NCI-H446 (cell line): ENCODE measurements at places on chromosomes 12 and 14.

DNA sequence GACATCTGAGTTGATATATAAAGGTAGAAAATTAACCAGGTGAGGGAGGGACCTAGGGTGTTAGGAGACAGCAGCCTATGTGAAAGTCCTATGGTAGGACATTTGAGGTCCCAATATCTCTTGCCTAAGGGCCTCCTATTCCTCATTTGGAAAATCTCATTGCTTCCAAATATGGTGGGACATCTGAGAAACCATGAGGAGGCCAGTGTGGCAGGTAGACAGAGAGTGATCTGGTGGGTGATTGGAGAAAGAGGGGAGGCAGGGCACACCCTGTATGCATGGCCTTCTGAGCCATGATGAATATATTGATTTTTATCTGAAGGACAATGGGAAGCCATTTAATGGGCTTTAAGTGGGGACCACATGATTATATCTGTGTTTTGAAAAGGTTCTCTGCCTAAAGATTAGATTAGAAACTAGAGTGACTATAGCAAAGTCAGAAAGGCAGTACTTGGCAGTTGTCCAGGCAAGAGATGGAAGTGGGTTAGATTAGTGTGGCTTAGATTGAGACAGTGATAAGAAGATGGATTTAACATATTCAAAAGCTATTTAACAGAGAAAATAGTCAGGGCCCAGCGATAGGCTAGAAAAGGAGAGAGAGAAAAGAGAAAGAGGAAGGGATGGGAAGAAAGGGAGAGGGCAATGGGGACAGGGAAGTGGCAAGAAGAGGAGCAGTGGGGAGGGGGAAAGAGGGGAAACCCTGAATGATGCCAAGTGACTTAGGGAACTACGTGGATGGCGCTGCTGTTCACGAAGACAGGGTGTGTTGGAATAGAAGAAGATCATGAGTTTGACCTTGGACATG lies 237.2 kb upstream of the SRRM4 start:
- DNase-seq: no peak

DNA sequence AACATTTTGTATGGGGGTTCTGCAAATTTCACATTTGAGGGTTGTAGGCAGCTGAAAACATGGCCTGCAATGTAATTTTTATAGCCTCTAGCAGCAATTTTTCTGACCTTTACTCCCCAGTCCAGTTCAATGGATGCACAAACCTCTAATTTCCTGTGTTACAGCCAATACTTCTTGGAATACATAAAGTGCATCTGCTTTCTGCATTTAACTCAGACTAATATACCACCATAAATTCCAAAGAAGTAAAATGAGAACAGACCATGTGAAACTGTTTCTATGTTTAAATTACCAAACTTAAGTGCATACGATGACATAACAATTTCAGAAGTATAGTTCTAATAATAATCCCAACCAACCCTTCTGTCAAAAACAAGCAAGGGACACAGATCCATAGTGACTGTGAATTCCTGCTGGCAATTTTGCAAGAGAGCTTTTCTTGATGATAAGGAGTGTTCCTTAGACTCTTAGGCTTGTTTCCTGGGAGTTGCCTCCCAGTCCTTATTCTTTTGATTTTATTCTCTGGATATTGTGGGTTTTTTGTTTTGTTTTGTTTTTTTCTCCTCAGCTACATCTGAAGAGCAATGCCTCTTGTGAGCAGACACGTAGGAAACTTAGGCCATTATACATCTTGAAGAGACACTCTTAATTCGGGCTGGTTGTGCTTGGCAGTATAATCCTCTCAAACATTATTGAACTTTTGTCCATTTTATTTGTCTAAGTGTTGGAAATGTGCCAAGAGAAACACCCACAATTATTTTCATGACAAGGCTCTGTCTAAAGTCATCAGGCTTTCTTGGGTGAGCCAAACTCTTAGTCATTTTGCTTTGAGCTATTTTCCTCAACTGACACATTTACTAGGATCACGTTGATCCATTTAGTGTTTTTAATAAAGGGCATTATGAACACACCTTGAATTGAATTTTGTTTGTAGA lies 51.3 kb upstream of the RERGL start:
- DNase-seq: peak; percentile 47

DNA sequence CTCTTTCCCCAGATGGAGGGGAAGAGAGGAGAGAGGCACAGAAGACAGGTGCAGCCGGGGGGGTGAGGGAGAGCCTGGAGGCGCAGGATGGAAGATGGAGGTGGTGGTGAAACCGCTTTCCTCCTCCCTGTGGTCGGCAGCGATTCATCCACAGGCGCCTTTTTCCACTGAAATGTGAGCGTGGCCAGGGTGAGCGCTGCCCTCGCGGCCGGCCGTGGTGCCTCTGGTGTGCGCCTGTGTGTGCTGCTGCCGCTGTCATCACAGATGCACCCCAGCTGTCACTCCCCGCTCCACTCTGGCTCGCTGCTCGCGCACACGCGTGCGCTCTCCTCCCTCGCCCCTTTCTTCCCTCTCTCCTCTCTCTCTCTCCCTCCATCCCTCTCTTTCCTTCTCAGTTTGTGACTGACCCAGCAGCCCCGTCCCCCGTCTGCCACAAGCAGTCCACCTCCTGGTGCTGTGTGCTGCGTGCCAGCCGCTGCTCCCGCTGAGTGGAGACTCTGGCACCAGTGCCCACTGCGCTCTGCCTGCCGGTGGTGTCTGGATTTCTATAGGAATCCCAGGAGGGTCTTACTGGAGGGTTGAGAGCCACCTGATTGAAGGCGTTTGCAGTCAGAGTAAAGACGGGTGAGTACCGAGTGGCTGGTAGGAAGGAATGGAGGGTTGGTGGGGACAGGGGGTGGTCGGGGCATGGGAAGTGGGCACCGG lies at the start of gene LRTM2:
LRTM2 (plus strand) TSS at position 375 of the 705 bp plus-strand sequence. CDS start 7,584 bp downstream, outside the sequence.
- DNase-seq: no peak

- no peak for DNase-seq
Measured at GRCh38 chr14:53946404-53947093, 10.1 kb downstream of the BMP4 start.

DNA sequence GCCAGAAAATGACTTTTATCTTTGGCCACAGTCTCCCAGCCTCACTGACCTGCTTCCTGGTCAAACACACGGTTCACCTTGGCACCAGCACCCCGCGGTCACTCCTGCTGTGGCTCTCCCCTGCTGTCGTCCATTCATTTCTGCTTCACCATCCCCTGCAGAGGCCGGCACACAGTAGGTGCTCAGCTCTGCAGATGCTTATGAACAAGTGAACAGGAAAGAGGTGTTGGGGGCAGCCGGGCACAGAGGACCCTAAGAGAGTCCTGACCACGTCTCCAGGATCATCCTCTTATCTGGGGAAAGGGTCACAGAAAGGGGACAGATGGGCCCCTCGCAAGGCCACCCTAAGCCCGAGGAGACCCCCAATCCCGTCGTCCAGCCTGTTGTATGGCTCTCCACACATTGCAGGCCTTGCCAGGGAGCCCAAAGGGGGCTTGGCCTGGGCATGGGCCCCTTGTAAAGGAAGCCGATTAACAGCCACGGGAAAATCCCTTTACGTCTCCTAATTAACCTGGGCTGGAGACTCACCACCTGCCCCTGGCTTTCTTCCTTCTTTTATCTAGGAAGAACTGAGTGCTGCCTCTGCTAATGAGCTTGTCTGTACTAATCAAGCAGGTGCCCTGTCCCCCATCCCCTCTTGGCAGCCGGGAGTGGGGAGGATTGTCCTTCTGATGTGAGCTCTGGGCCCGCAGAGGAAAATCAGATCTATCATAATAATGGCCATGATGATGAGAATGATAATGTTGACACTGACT lies 119.2 kb downstream of the AACS start:
- no peak for DNase-seq

DNA sequence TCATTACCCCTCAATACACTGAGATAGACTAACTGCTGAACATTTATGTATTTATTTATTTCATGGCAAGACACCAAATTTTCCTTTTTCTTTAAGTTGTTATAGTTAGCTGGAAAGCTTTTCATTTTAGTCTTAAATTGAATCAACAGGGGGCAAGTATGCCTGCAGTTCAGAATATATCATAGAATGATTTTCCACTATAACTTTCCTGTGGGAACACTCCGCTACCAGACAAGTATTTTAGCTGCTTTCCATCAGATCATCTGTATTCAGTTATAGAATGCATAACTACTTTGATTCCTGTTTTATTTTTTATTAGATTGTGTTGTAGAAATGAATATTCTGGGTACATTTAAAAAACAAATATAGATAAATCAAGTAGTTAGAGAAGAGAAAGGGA lies 102.0 kb downstream of the SLC6A15 start:
- no peak for DNase-seq

- DNase-seq: no peak
Measured at GRCh38 chr14:72434856-72435255, 459.0 kb downstream of the DPF3 start.

DNA sequence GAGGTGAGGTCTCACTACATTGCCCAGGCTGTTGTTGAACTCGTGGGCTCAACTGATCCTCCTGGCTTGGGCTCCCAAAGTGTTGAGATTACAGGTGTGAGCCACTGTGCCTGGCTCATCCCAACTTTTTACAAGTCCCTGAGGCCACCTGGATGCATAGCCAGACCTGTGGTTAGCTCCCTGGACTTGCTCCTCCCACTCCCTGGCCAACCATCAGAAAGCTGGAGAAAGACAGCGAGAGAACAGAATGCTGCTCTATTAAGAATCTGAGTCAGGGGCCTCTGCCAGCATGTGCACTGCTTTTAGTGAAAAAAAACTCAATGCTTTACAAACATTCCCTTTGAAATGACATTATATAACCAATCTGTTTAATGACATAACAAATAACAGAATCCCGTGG lies 78.2 kb downstream of the RBM19 start:
- DNase-seq: no peak

GRCh38 chr14:49961270-49962222 lies 68.7 kb downstream of the ARF6 start:
- DNase-seq: no peak

DNA sequence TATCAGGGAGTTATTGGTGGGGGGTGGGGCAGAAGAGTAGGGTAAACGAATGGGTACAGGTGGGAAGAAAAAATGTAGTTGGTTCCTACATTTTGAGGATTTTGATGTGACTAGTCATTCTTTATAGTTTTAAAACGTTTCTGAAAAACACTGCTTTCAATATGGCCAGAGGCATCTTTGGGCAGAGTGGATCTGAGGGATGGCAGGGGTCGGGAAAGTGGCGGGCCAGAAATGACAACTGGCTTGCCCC lies 527 bp upstream of the ATP23 start:
- DNase-seq: no peak

DNA sequence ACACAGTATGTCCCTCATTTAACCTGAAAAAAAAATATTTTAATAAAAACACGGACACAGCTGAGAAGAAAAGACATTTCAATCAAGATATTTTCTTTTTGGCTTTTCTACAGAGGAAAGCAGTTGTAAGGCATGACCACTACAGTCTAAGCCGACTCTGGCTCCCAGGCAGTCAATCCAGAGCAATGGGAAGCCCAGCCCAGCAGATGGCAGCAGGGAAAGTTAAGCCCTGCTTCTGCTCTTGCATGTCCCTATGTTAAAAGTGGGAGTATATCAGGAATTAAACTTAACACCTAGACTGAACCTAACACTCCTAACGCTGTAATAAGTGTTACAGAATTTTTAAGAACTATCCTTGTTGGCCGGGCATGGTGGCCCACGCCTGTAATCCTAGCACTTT lies 19.5 kb upstream of the HAL start:
- DNase-seq: peak; percentile 17

DNA sequence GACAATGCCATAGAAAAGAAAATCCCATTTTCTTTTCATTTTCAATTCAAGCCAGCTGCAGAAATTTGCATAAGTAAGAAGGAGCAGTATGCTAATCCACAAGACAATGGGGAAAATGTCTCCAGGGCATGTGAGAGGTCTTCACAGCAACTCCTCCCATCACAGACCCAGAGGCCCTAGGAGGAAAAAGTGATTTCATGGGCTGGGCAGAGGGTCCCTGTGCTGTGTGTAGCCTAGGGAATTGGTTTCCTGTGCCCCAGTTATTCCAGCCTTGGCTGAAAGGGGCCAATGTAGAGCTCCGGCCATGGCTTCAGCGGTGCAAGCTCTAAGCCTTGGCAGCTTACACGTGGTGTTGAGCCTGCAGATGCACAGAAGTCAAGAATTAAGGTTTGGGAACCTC lies 211.4 kb downstream of the CCDC59 start:
- DNase-seq: no peak

DNA sequence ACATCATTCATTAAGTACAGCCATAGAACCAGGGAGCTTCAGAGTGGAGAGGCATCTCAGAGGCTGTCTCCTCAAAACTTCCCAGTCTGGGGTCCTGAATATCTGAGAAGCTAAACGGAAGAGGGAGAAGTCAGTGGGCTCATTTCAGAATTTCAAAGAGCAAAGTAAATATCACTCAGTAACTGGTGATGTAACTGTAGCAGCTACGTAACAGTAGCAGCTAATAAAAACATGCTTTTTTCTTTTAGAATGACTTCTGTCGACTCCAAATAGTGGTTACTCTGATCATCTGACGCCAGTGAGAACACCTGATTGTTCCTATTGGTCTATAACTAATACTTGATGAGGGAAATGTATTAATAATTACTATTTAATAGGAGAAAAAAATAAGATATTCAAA lies 383.3 kb downstream of the DPF3 start:
- no peak for DNase-seq

DNA sequence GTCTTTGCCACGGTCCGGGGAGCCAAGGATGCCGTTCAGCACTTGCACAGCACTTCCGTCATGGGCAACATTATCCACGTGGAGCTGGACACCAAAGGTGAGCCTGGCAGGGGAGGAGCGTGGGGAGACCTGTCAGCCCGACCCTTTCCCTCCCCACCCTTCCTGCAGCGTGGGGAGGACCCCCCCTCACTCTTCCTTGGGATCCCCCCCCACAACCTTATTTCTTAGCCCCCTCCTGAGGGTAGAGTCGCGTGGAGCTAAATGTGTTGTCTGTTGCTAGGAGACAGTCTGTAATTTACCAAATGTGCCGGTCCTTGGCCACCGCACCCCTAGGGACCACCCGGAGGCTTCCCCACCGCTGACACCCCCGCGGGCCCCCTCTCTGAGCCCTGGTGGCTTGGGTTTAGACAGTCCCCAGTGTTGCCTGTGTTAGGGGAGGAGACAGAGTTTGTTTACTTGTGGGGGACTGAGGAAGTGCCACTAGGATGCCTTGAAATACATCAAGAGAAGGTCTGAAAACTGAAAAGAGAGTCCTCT lies 2.3 kb downstream of the SETD1B start:
- DNase-seq: no peak

GRCh38 chr14:61280526-61281185 lies 482 bp downstream of the TMEM30B start:
- no peak for DNase-seq

DNA sequence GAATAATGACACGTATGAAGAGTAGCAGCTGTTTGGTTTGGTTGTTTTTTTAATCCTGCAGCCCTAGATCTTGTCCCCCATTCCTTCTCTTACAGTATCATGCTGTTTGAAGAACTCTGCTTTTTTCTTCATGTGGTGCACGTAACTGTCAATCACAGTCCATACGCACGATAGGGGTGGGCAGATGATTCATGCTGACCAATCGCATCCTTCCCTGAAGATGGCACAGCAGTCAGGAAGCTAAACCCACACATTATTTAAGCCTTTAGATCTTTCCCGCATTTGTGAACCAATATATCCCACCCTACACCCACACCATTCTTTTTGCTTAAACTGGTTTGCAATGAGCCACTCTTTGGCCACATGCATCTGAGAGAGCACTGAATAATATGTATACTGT lies 158.9 kb upstream of the PLEKHA5 start:
- no peak for DNase-seq
